Tibial nerve (tissue), 4 donors: ENCODE measurements at places on chromosomes 7 and 10. TPM values are rescaled to one million over a fixed set of nuclear protein-coding genes. Genes with fewer than 3 reads are reported as not detected.

DNA sequence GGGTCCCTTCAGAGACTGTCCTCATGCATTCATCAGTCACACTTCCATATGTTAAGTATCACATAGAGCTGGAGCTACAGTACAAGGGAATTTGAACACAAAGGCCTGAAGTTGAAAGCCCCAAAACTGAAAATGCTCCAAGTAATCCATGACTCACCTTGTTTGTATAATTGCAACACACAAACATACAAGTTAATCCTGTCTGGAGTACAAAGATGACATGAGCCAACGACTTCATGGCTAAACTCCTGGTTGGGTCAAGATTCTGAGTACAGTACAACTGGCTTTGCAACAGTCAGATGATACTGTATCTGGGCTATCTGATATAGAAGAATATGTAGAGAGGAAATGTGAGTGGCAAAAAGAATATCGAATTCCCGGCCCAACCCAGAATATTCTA lies 73.1 kb upstream of the AASS start:
- DNase-seq, result no peak

Gene PITX3
- not detected for total RNA-seq

GRCh38 chr10:124155781-124156435 lies 62.5 kb upstream of the CHST15 start:
- DNase-seq, result no peak

Gene HMX3
- not detected for total RNA-seq

GRCh38 chr7:154781369-154782303 lies 221.3 kb downstream of the PAXIP1 start:
- no peak for DNase-seq

Gene PFKFB3
- 120 TPM for total RNA-seq

Gene ZNF365
- 1.5 TPM for total RNA-seq

Gene BCAP29
- 48.9 TPM for total RNA-seq

Gene TACR2
- 0.59 TPM for total RNA-seq

DNA sequence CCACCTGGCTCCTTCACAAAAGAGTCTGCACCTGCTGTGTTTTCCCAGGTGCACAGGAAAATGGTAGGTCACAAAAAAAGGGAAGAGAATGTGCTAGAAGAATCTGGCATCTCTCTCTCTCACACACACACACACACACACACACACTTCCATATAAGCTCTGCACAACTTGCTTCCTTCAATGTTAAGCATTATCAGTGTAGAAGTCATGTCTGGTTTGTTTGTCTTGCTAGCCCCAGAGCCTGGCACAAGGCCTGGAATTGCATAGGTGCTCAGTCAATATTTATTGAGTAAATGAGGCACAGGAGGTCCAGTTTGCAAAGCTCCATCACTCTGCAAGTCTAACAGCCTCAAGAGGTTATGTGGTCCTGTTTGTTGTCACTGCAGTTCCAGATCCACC lies 867.3 kb upstream of the AUTS2 start:
- no peak for DNase-seq

DNA sequence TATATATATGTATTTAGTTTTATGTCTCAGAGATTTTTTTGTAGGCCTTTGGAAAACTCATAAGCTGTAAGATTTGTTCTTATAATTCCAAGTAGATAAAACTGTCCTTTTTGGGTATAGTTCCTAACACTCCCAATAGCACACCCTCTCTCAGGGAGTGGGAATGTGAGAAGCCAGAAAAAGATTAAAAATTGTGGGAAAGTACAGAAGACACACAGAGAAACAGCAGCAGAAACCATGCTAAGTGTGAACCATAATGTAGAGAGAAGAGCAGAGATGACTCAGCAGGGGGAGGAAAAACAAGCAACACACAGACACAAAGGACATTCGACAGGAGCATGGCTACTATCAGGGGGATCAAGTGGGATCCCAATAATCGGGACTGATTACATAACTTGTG lies 401.6 kb downstream of the MAGI2 start:
- no peak for DNase-seq

- DNase-seq, result no peak
Measured at GRCh38 chr7:135147899-135148721, at the start of gene TMEM140. TMEM140 (plus strand) TSS chr7:135148072; CDS start chr7:135164442, 16,370 bp downstream.

Gene CHST15
- 31.0 TPM for total RNA-seq

Gene CABCOCO1
- total RNA-seq, result not detected

- DNase-seq, result no peak
Measured at GRCh38 chr10:78713659-78714058, 355.1 kb upstream of the ZMIZ1 start.

GRCh38 chr7:78301407-78301806 lies 502.8 kb downstream of the PHTF2 start:
- DNase-seq, result no peak

Gene MPP7
- total RNA-seq, result 4.6 TPM

DNA sequence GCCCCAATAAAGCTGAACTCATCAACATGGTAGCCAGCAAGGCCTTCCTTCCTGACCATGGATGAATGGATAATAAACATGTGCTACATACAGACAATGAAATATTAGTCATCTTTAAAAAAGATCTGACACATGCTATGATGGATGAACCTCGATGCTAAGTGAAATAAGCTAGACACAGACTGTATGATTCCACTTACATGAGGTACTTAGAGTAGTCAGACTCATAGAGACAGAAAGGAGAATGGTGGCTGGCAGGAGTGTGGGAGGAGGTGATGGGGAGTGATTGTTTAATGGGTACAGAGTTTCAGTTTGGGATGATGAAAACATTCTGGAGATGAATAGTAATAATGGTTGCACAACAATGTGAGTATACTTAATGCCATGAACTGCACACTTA lies 114.1 kb upstream of the SORCS3 start:
- no peak for DNase-seq

DNA sequence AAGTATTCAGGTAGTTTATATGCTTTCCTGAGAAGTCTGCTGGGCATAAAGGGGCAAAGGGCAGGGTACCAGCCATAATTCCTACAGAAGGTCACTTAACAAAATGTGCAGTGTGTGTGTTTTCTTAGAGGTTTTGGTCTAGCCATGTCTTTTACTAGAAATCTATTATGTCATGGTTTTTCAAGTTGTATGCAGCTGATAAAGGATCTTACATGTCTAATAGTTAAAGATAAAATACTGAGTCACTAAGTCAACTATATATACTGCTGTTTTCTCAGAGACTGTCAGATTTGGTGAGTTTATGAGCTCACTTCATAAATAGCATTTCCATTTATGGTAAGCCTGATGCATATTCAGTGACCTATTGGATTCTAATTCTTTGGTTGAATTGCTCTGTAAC lies 7.7 kb downstream of the CASP2 start:
- no peak for DNase-seq

GRCh38 chr7:104629408-104629807 lies 301.0 kb downstream of the LHFPL3 start:
- DNase-seq, result no peak

GRCh38 chr10:113872139-113873030 lies 17.9 kb downstream of the NHLRC2 start:
- no peak for DNase-seq

GRCh38 chr7:54189330-54189729 lies 352.8 kb upstream of the VSTM2A start:
- DNase-seq, result no peak

Gene MEOX2
- total RNA-seq, result 43.2 TPM

Gene KIF11
- 0.90 TPM for total RNA-seq

DNA sequence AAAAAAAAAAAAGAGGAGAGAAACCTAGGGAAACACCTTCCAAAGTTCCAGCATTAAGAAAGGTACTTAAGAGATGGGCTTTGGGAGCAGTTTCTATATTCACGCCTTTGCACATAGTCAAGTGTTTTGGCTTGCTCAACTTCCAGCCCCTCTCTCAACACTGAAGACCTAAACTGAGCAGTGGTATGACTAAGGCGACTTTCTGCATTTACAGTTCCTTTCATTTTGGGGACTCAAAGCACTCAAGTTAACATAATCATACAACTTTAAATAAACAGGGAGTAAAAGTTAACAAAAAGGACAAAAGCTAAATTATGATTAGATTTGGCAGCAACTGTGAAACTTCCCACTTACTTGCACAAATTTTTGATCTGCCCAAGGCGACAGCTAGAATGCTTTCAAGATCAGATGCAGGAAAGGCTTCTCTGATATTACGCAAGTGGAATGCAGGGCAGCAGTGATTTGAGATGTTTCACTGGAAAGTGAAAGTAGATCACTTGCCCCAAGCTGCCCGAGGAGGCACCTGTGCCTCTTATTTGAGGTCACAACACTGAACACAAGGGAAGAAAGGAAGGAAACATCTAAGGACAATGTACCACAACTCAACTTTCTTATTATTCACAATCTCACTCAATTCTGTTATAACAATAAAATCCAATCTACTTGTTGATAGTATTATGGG lies 199.5 kb downstream of the SKAP2 start:
- DNase-seq, result no peak

GRCh38 chr10:101683276-101683675 lies 11.7 kb downstream of the FBXW4 start:
- DNase-seq, result no peak

DNA sequence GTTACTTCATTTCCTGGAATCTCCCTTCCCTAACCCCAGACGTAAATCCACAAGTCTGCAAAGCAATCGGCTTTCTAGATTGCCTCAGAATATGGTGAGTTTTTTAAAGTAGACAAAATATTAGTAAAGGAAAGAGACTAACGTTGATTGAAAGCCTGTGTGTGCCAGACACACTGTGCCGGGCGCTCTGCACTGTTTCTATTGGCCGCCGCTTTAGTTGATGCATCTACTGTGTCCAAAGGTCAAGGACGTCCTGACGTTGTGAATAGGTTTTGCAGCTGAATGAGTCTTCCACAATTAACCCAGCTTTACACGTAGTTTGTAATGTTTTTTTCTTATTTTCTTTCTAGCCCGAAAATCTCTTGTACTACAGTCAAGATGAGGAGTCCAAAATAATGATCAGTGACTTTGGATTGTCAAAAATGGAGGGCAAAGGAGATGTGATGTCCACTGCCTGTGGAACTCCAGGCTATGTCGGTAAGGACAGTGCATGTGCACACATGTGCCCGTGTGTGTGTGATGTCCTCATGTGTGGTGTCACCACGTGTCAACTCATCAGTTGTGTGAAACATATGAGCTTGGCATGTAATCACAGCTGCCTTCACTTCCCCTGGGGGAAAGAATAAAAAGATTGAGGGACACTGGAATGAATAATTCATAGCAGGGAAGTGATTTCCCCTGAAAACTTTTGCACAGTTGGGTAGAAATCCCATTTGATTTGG lies 232.0 kb downstream of the CCDC3 start:
- no peak for DNase-seq

DNA sequence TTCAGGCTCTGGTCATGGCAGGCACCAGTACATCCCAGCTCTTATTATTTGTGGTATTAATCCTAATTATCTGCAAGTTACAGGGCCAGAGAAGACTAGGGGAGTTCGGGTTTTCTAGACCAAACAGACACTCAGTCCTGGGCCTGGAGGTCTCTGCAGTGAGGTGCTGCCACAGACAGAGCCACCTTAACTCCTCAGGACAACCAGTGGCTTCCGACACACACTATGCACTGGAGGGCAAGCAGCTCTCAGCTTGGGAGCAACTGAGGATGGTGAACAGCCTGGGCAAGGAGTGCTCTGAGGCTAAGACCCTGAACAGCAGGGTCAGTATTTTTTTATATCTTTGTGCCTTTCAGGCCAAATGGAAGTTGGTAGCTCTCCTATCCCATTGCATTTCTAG lies 19.0 kb downstream of the ACTA2 start:
- DNase-seq, result no peak

- no peak for DNase-seq
Measured at GRCh38 chr7:101772508-101773211, 44.8 kb upstream of the CUX1 start.

Gene ZNF503
- 10.3 TPM for total RNA-seq

DNA sequence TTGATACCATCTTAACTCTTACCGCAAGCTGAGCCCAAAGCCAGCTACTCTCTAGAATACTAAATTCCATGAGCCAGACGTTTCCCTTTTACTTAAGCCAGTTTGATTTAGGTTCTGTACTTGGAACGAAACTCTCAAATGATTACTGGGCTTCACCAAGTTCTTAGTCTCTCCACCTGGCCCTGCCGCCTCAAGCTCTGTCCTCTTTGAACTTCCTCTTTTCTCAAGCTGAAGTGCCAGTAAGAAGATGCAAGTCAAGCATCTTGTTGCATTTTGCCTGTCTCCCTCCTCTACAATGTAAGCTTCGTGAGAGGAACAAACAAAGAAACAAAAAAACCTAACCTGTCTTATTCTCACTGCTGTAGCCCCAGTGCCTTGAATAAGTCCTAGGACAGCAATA lies 358.2 kb upstream of the NPVF start:
- no peak for DNase-seq

GRCh38 chr7:133705596-133705995 lies 421.5 kb upstream of the LRGUK start:
- no peak for DNase-seq

- no peak for DNase-seq
Measured at GRCh38 chr7:29564496-29565223, 1.0 kb downstream of the PRR15 start.

Gene SPDYE3
- not detected for total RNA-seq

Gene SPDYE2B
- total RNA-seq, result not detected

Gene SEC61A2
- total RNA-seq, result 12.7 TPM

DNA sequence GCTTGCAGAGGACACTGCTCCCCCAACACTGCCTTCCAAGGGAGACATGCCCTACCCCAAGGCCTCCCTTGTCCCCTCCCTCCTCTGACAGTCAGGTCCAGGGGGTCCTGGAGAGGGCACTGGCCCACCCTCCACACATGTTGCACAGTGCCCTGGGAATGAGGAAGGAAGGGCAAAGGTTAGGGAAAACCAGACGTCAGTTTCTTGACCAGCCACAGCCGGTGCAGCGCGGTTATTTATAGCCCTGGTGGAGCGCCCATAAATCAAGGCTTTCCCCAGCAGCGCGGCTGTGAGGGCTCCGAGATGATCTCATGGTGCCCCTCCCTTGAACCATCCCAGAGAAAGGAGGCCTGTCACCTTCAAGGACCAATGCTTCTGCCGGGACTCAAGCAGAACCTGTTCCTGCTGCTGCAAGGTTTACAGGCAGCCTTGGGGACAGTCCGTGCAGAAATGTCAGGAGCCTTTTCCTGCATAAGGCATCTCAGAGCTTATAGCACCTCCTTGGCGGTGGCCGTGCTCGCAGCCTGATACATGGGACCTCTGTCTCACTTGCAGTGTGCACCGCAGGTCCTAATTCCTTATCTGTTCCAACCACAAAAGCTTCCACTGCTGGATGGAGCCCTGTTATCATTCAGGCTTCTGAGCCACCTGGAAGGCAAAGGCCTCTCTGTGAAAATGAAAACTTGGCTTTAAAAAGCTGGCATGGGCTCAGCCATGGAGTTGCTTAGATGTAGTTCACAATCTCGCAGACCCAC lies 127.3 kb downstream of the LHPP start:
- no peak for DNase-seq

Gene SYT15
- 5.7 TPM for total RNA-seq

- no peak for DNase-seq
Measured at GRCh38 chr10:132593389-132593788, 55.8 kb downstream of the INPP5A start.

Gene ZNF680
- total RNA-seq, result 13.8 TPM

Gene CRYGN
- 0.87 TPM for total RNA-seq

DNA sequence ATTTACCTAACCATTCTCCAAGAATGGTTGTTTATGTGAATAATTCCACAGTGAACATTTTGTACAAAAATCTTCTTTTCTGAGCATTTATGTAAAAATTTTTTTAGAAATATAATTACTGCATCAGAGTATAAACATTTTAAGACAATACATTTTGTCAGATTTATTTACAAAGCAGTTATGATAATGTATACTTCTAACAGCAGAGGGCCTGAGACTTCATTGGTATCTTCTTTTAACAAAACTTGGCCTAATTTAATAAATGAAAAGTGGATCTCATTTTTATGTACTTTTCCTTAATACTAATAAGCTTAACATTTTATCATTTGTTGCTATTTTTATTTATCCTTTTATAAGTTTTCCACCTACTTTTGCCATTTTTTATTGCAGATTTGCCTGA lies 69.4 kb downstream of the HECTD2 start:
- DNase-seq, result no peak
